GM06990 (cell line): ENCODE measurements at places on chromosomes 11 and 22.

DNA sequence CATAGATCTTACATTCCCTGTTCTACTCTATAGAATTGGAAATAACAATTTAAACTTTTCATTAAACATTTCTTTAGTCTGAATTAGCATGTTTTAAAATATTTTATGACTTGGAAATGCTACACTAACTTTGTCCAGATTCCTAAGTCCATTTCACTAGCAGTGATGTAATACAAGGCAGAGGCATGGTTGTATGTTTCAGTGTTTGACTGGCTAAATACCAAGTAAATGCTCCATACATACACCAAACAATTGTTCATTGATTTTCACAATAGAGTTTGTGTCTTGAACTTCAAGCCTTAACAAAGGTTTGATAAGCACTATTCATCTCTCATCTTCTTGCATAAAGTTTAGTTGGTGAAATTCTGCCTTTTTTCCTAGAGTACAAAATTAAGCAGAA, 13.5 kb downstream of the ZBED5 start:
- DNase-seq, result no peak

DNA sequence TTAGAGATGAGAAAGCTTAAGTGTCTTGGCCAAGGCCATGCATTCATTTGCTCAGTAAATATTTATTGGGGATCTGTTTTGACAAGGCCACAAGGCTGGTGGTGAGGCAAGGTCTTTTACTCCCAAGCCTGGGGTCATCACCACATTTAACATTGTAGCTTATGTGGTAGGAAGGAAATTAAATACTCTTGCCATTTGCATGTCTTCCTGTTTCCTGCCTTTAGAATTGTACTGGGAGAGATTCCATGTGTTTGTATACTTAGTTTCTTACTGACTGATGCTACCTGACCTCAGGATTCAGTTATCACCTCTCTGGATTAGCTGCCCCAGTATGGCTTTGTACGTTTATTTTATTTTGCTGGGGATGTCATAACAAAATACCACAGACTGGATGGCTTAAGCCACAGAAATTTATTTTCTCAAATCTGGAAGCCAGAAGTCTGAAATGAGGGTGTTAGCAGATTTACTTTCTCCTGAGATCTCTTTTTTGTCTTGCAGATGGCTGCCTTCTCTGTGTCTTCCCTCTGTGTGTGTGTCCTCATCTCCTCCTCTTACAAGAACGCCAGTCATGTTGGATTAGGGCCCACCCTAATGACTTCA, 44.8 kb downstream of the SPECC1L start:
- no peak for DNase-seq

DNA sequence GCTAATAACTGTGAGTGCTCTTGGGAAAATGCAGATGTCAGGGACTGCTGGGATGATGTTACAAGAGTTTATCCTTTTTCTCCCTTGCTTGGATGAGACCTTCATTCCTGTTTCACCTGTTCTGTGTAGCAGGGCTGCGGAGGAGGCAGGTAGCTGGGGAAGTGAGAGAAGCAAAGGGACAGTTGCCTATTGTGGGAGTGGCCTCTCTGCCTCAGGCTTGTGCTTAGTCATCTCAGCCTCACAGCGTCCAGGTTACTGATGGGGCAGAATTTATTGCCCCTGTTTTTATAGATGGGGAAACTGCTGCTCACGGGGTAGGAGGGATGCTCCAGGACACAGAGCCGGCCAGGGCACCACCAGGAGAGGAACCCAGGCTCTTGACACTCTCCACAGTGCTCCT, 1.7 kb downstream of the STX3 start:
- DNase-seq, result no peak

GRCh38 chr11:128422576-128423370, 164.6 kb downstream of the ETS1 start:
- no peak for DNase-seq

DNA sequence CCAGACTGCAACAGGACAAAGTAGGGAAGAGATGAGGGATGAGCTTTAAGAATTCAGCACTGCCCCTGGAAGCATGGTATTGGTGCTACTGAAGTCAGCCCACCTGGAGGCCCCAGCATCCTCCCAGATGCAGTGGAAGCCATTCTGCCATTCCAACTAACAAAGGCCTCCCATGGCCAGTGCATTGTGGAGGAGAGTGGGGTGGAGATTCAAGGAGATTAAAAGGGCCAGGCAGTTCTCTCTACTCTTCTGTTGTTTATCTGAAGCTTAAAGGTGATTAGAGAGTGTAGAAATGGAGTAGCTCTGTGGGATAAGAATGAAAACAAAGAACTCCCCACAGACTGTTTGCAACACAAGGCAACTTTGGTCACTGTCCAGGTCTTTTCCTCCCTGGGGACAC, 24.1 kb upstream of the TSKU start:
- no peak for DNase-seq

DNA sequence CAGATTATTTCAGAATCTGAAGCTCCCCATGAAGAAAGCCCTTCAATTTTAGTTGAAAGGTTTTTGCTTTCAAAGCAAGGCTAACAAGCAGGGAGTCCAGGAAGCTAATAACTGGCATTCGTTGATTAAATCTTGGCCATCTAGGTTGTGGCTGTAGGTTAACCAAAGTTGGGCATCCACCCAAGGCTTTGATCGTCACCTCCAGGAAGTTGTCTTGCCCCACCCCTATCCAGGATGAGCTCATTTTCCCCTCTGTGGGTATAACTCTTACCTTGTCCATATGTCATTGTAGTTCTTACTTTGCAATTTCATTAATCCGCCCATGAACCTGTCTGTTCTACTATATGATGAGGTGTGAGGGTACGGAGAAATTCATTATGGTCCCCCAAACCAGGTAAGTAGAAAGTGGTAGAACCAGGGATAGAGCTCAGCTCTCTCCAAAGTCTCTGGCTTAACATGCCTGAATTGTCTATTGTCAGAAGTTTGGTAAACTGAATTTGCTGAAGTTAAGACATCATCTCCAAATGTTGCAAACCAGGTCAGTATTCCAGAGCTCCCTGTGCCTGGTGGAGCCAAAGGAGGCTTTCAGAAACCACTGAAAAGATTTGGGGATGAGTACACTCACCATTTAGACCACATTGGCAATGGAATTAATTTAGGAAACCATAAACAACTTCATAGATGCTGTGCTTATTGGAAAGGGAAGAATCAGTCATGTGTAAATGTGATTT, 97.1 kb downstream of the CD44 start:
- no peak for DNase-seq

- DNase-seq, result no peak
These were observed 18.3 kb downstream of the SUN2 start for GRCh38 chr22:38737302-38738060.

- no peak for DNase-seq
These were observed 5.4 kb upstream of the MADD start for GRCh38 chr11:47264521-47264920.

- DNase-seq, result no peak
These were observed 13.7 kb downstream of the NUP98 start for GRCh38 chr11:3783611-3784010.

DNA sequence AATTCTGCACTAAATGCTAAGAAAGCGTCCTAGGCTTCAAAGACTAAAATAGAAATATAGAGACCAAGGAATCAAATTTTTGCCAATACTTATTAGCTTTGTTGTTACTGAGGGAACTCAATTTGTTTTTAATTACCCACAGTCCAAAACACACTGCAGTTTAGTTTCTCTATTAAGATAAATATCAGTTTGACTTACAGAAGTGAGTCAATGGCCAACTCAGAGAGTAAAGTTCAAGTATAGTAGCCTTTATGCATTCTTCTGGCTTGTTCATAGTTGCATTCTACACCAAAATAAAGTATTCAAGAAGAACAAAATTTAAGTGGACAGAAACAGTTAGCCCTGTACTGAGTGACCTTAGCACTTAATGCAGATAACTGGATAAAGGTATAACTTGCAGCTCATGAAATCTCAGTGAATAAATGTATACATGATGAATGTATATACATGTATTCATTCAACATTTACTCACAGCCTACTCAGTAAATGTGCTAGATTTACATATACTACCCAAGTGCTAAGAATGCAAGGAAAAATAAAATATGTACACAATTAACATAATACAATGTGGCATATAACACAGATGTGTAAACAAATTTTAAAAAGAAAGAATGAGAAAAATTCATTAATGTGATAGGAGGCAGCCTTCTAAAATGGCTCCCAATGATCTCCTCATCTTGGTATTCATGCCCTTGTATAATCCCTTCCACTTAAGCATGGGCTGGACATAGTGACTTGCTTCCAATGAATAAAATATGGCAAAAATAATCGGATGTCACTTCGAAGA, 9.7 kb upstream of the RNF141 start:
- no peak for DNase-seq

- no peak for DNase-seq
These were observed 6.6 kb downstream of the TREH start for GRCh38 chr11:118672846-118673245.

- no peak for DNase-seq
These were observed 52.0 kb downstream of the AMBRA1 start for GRCh38 chr11:46541593-46542371.

DNA sequence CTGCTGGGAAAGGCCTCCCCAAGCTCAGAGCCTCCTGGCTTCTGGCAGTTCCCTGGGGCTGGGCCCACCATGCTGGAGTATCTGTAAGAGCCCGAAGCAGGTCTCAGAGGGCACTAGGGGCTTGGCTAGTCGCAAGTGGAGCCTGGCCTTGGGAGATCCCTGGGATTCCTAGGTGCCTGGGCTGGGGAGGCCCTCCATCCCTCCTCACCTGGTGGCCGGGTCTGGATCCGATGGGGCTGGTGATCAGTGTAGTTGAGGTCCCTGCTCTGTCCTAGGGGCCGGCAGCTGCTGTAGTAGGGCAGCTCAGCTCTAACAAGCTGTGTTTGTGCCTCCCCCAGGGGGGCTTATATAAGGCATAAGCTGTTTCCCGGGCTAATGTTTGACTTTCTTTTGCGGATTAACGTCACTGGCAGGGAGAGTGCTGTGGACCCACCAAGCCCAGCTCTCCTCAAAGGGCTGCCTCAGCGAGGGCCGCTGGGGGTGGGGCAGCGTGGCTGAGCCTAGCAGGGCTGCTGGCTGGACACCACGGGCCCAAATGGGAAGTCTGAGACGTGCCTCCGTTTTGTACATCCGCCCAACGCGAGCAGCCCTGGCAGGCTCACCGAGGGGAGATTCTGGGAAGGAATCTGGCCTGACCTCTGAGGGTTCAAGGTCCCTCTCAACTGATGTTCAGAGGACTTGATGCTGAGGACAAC, at the start of gene SLC22A8:
Gene SLC22A8, minus strand, starts transcription at position 321 of the 695 bp plus-strand sequence. CDS start 883 bp downstream, outside the sequence.
- DNase-seq, result no peak

DNA sequence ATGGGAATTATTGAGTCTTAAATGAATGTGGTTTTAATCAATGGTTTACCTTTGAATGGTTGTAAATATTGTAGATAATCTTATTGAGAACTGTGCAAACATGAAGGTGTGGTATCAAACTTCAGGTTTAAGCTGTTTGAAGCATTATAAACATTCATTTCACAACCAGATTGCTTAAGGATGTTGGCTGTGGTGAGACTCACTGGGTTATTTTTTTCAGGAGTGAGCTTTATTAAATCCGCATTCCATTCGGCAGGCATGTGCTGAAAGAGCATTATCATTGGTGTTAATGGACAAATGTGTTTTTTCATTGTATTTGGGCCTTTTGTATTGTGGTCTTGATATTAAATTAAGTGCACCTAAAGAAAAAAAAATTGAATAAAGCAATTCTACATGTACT, 9.7 kb downstream of the MMP3 start:
- DNase-seq, result no peak

GRCh38 chr22:31802575-31802974, 48.8 kb downstream of the DEPDC5 start:
- no peak for DNase-seq

GRCh38 chr11:103851166-103851651, 185.2 kb upstream of the DDI1 start:
- no peak for DNase-seq

- DNase-seq, result no peak
These were observed 8.2 kb downstream of the GGT5 start for GRCh38 chr22:24236656-24237055.

DNA sequence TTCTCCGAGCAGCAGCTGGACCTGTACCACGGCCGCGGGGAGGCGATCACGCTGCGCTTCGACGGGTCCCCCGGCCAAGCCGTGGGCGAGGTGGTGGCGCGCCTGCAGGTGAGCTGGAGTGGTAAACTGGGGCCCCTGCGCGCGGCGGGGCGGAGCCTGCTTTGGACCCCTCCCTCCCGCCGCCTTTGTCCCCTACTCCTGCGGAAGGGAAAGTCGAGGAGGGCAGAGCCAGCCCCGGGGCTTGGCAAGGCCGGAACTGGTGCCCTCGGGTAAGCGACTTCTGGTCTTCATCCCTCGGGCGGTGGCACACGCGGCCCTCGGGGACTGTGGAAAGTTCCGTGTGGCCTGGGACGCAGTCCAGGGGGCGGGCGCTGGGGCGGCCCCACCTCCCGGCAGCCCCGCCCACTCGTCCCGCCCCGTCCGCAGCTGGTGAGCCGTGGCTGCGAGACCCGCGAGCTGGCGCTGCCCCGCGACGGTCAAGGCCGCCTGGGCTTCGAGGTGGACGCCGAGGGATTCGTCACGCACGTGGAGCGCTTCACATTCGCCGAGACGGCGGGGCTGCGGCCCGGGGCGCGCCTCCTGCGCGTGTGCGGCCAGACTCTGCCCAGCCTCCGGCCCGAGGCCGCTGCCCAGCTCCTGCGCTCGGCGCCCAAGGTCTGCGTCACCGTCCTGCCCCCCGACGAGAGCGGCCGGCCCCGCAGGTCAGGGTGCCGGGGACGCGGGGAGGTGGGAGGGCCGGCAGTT, 9.2 kb downstream of the SIPA1 start:
- peak; percentile 15 for DNase-seq

DNA sequence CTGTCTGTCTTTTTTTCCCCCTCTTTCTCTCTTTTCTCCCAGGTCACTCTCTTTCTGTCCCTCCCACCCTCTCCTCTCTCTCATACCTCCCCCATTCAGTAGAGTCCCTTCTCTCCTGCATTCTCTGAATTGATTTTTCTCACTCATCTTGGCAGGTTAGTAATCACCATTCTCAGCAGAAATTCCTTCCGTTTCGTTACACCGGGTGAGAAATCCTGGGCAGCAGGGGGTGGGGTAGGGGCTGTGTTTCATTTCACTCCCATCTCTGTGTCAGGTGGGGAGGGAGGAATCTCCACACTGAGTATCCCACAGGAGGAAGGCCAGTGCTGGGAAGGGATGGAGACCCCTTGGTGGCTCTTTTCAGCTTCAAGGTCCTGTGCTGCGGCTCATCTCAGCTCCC, 253.5 kb downstream of the MIAT start:
- DNase-seq, result no peak
